ENCODE measurements at places on chromosomes 6 and 20.

- H3K36me3 ChIP-seq, result peaks cover 22% of the 10 kb centered on the region
- H3K27me3 ChIP-seq, result no peaks in the 10 kb centered on the region
- peak overlapping the region; percentile 69 for H3K4me3 ChIP-seq
- DNase-seq, result peak; percentile 60
- peaks cover 76% of the 10 kb centered on the region for H3K4me1 ChIP-seq
- peak overlapping the region; percentile 95 for H3K27ac ChIP-seq
Observed at GRCh38 chr20:44643596-44644229, 7.8 kb downstream of the ADA start.

- no peaks in the 10 kb centered on the region for H3K36me3 ChIP-seq
- no peak overlapping the region for H3K27ac ChIP-seq
- DNase-seq, result no peak
- H3K4me3 ChIP-seq, result no peak overlapping the region
- peaks cover 84% of the 10 kb centered on the region for H3K27me3 ChIP-seq
- H3K4me1 ChIP-seq, result no peaks in the 10 kb centered on the region
Observed at GRCh38 chr20:62995898-62996595, 10.7 kb downstream of the BHLHE23 start.

DNA sequence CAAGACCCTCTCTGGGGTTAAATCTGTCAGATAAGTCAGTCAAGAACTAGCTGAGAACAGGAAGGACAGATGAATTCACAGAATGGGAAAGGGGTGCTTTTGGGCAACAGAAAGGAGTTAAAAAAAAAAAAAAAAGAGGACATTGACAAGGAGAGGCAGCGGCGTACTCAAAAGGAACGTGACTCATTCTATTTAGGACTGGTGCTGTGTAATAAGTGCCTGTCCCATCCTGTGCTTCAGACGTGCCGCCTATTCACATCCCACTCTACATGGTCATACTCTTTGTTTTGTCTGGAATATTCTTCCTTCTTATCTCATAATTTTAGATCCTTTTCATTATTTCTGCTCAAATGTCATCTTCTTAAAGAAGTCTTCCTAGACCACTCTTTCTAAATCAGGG is 101.1 kb upstream of the EMILIN3 start:
- no peak overlapping the region for H3K4me3 ChIP-seq
- H3K4me1 ChIP-seq, result no peaks in the 10 kb centered on the region
- no peaks in the 10 kb centered on the region for H3K27me3 ChIP-seq
- peaks cover 28% of the 10 kb centered on the region for H3K36me3 ChIP-seq

- H3K4me1 ChIP-seq, result no peaks in the 10 kb centered on the region
- H3K4me3 ChIP-seq, result no peak overlapping the region
Observed at GRCh38 chr20:35341366-35342028, 49.3 kb upstream of the FAM83C start.

DNA sequence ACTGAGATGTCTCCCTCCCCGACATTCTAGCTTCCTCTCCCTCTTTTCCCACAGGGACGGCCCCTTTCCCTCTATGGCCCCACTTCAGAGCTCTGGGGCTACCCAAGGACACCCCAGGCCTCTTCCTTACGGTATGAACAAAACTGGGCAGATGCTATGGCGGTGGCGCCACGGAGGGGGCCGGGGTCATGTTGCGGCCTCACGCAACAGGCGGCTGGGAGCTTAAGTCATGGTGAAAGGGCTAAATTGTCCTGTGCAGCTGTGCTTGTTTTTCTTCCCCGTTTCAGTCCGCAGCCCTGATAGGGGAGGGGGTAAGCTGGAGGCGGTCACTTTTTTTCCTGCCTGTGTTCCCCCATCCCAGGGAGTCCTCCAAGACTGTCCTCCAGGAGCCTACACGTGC is 17.6 kb upstream of the KIAA1755 start:
- no peaks in the 10 kb centered on the region for H3K36me3 ChIP-seq
- no peak for DNase-seq
- H3K4me1 ChIP-seq, result no peaks in the 10 kb centered on the region
- no peaks in the 10 kb centered on the region for H3K27me3 ChIP-seq

DNA sequence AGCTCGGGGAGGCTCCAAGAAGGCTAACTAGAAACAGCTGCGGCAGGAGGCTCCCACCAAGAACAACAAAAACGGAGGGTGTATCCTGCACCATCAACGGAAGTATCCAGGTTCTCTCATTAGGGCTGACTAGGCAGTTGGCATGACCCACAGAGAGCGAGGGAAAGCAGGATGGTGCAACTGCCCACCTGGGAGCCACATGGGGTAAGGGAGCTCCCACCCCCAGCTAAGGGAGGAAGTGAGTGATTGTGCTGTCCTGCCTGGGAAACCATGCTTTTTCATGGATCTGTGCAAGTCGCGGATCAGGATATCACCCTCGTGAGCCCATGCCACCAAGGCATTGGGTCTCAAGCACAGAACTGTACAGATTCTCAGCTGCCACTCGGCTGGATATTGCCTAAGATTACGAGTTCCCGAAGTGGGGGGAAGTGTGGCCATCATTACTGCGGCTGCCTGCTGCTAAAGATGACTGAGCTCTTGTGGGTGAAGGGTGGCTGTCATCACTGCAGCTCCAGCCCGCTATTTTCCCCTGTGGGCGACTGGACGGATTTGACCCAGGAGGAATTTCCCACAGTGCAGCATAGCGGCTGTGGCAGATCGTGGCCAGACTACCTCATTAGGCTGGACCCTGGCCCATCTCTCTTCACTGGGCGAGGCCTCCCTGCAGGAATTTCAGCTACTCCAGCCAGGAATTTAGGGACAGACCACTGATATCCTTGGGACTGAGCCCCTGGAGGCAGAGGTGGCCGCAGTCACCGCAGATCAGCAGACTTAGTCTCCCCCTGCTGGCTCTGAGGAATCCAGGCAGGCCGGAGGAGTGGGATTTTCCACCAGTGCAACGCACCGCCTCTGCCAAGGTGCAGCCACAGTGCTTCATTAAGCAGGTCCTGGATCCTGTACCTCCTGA is 515.7 kb downstream of the FRK start:
- no peak overlapping the region for H3K27ac ChIP-seq
- no peaks in the 10 kb centered on the region for H3K36me3 ChIP-seq
- no peaks in the 10 kb centered on the region for H3K4me1 ChIP-seq
- H3K27me3 ChIP-seq, result no peaks in the 10 kb centered on the region
- H3K4me3 ChIP-seq, result no peak overlapping the region

- no peaks in the 10 kb centered on the region for H3K27me3 ChIP-seq
- H3K27ac ChIP-seq, result no peak overlapping the region
- no peaks in the 10 kb centered on the region for H3K4me1 ChIP-seq
- no peak overlapping the region for H3K4me3 ChIP-seq
Observed at GRCh38 chr6:114157848-114158247, 185.0 kb downstream of the HS3ST5 start.

- H3K4me1 ChIP-seq, result peaks cover 58% of the 10 kb centered on the region
- H3K27ac ChIP-seq, result no peak overlapping the region
- peaks cover 14% of the 10 kb centered on the region for H3K36me3 ChIP-seq
- H3K27me3 ChIP-seq, result no peaks in the 10 kb centered on the region
Observed at GRCh38 chr20:25040438-25040831, 17.5 kb downstream of the ACSS1 start.

DNA sequence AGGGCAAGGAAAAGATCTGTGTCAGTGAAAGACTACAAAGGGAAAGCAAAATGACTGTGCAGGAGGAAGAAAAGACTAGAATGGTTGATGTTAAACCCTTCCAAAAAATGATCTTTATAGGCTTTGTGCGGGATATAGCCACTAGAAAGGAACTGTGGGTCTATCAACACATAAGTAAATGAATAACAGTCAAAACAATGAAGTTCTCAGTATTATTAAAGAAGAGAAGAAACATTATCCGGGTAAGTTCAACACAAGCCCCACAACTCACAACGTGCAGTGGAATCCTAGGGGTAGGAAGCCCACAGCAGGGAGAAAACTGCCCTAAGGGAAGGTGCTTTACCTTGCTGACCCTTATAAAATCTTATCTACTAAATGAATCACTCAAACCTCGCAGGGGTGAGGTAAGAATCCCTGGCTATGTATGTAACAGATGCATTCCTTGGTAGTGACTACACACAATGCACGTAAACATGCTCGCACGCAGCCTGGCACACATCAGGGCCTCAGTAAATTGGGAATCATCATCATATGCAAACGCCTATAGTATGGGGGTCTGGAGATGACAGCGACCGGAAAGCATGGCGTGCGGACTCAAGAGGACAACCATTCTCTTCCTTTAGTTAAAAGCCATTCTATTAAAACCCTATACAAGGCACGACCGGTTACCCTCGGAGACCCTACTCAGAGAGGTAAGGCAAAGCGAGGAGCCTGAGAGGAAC is 11.3 kb downstream of the TFAP2A start:
- H3K4me3 ChIP-seq, result peak overlapping the region; percentile 78
- peaks cover 55% of the 10 kb centered on the region for H3K27me3 ChIP-seq
- H3K4me1 ChIP-seq, result peaks cover 6% of the 10 kb centered on the region
- H3K36me3 ChIP-seq, result peaks cover 5% of the 10 kb centered on the region
- no peak for DNase-seq

DNA sequence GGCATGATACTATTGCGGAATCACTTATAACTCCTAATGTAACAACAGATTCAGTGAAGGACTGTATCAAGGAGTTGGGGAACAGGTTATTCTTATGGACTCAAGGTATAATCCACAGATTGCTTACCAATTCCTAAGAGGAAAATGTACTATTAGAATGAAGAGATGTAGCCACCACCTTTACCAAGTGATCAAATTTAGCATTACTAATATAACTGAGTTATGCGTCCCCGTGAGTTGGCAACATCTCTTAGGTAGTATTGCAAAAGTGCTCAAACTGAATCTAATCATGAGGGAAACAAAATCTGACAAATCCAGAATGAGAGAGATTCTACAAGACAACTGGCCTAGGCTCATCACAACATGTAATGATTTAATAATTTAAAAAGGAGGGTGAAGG is 777 bp upstream of the SNRNP48 start:
- peaks cover 8% of the 10 kb centered on the region for H3K27me3 ChIP-seq
- H3K4me1 ChIP-seq, result peaks cover 41% of the 10 kb centered on the region
- no peak for DNase-seq
- peaks cover 11% of the 10 kb centered on the region for H3K36me3 ChIP-seq
- peak overlapping the region; percentile 99 for H3K4me3 ChIP-seq

DNA sequence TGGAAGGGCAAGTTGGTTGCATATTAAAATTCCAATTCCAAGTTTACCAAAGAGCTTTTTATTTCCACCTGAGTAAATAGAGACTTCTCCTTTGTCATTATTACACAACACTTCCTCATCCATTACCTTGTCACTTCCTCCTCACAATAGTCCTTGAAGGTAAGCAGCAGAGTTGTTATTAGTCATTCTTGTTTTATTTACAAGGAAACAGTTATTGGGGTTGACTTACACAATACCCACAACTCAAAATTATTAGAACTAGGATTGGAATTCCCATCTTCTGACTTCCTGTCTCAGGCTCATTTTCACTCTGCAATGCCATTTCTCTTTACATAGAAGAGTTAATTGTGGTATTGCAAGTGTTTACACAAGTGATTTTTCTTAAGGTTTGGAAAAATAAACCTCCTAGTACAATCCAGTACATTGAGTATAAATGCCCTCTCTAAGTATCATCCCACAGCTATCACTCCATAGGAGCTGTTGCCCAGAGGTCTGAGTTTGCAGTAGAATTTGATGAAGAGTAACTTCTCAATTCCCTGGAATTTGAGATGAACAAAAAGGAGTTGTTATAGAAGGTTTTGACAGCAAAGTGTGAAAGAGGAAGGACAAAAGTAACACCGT is 28.9 kb upstream of the MTRF1L start:
- no peak overlapping the region for H3K27ac ChIP-seq
- no peak overlapping the region for H3K4me3 ChIP-seq
- no peaks in the 10 kb centered on the region for H3K36me3 ChIP-seq
- no peak for DNase-seq

Data from central memory CD8-positive, alpha-beta T cell (primary cell).